C1 segment of cervical spinal cord (tissue), 14 donors: ENCODE measurements at places on chromosomes 11 and 22.

- DNase-seq, result peak; percentile 93
Measured at GRCh38 chr22:46762238-46763050, at the start of gene TBC1D22A. Gene TBC1D22A, plus strand, starts transcription at chr22:46762650. Its CDS starts 137 bp downstream, at chr22:46762787.

- no peak for DNase-seq
Measured at GRCh38 chr11:70574725-70575347, 176.5 kb downstream of the CTTN start.

DNA sequence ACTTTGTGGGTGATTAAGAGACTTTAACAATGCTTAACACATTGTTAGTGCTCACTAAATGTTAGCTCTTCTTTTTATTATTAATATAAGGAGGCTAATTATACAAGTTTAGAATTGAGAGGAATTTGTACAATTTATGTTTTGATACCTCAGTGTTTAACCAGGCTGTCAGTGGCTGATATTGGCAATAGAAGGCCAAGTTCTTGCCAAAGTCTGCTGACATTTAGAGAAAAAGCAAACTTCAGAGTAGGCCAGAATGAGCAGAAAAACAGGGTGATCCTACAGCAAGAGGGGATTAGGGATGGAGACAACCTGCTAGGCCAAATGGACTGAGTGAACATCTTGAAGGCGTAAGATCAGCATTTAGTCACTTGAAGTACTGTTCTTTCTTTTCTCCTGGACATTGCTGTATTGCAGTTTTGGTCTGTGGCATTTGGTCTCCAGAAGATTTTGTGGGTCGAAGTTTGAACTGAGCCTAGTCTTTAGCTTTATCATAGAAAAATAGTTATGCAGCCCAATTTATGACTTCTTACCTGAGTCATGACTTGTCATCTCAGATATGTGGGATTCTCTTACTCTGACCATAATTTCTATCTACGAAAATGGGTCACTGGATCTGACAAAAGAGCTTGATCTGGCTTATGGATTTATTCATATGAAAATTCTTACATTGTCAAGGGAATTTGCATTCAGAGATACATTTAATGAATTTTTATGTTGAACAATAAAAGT is 9.0 kb downstream of the TRIM44 start:
- no peak for DNase-seq

- no peak for DNase-seq
Measured at GRCh38 chr11:132941024-132941646, 591.2 kb downstream of the OPCML start.

DNA sequence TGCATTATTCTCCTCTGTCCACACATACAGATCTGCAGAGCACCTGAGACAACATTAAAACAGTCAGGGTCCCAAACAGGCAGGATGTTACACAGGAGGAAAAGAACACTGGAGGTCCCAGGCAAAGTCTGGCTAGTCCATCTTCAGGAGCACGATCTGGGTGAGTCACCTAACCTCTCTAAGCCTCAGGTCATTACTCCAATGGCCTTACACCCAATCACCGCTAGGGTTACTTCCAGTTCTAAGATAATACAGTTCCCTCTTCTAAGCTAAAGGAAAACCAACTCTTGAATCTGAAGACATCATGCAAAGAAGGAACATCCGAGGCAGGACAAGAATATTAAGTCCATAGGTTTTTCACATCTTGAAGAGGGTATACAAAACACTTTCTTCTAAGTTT is 24.5 kb downstream of the ASCC2 start:
- DNase-seq, result no peak

GRCh38 chr11:40328890-40329614 is 1130.4 kb downstream of the LRRC4C start:
- DNase-seq, result no peak

- DNase-seq, result no peak
Measured at GRCh38 chr11:71440021-71440755, 8.0 kb downstream of the DHCR7 start.

DNA sequence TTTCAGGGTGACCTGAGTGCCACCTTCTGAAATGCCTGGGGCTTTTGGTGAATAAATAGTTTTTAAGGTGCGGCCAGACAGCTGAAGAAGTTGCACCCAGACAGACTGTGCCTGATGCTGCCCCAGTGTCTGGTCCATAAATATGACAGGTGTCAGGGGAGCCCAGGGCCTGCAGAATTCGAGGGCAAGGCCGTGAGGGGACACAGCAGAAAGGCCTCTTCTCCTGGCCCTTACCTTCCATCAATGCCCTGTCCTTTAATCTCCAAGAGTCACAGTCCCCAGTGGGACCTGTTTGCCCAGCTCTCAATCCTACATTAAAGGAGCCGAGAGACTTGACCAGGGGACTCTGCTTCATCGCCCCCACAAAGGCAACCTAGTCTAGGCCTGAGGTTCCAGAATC is 45.7 kb downstream of the NAT10 start:
- DNase-seq, result no peak

- DNase-seq, result peak; percentile 32
Measured at GRCh38 chr11:17978553-17979287, 34.1 kb downstream of the SERGEF start.

GRCh38 chr11:115222218-115222862 is 281.9 kb downstream of the CADM1 start:
- no peak for DNase-seq

- no peak for DNase-seq
Measured at GRCh38 chr11:70585236-70585545, 186.9 kb downstream of the CTTN start.

GRCh38 chr11:76728778-76729177 is 54.4 kb upstream of the TSKU start:
- DNase-seq, result no peak

DNA sequence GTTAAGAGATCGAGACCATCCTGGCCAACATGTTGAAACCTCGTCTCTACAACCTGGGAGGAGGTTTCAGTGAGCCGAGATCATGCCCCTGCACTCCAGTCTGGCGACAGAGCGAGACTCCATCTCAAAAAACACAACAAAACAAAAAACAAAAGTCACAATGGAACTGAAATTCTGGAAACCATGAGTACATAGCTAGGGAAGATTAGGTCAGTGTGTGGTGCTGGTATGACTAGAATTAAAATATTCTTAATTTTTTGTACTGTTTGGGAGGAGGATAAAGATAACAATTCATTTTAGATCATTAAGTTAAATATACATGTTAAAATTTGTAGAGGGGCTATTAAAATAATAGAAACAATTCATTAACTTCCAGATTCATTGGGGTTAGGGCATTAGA is 344.4 kb downstream of the TBC1D22A start:
- DNase-seq, result no peak

- DNase-seq, result no peak
Measured at GRCh38 chr11:43797337-43797736, 83.3 kb upstream of the ALKBH3 start.

DNA sequence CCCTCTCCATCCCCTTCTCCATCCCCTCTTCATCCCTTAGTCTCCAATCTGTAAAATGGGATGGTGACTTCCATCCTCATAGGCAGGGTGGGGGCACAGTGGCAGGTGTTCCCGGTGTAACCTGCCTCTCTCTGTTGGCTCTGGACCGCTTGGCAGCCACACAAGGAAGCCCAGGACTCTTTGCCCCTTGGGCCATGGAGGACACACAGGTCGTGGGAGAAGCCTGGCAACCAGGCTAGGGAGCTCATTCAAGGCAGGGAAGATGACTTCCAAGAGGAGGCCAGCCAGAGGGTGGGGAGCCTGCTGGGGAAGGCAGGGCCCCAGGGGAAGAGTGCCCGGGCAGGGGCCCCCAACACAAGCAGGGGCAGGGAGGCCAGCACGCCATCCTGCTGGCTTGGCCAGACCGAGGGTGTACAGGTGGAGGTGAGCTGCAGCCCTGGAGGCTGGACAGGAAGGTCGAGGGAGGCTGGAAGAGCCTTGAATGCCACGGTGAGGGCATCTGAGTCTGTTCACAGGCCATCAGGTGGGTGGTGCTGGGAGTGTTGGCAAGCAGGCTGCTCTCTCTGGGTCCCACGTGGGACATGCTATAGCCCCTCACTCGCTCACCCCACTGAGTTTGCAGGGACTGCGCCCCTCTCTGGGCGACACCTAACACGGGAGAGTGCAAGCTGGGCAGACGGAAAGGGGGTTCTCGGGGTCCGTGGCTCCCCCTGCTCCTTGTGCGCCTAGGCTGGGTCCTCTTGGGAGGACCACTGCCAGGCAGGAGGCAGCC is 15.5 kb upstream of the CTSD start:
- DNase-seq, result no peak

DNA sequence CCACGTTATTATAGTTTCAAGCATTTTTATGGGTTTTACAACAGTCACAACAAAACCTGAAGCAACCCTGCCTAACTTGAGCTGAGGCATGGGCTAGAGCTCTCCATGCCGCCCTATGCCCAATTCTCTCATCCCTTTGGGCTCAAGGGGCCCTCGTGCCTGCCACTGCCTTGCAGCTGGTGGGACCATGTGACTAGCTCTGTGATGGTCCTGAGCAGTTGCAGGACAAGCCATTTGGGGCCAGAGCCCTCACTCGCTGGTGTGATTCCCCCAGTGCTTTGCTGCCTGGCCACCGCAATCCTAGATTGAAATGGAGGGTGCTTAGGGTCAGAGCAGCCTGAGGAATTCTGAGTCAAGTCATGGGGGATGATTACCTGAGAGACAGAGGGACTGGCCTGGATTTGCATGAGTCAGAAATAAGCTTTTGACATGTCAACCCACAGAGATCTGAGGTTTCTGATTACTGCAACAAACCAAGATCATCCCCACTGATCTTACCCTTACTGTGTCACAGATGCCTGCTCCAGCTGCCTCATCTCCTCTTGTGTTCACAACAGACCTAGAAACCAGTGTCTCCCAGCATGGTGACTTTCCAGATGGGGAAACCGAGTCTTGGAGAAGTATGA is 323.7 kb downstream of the BRD1 start:
- no peak for DNase-seq

DNA sequence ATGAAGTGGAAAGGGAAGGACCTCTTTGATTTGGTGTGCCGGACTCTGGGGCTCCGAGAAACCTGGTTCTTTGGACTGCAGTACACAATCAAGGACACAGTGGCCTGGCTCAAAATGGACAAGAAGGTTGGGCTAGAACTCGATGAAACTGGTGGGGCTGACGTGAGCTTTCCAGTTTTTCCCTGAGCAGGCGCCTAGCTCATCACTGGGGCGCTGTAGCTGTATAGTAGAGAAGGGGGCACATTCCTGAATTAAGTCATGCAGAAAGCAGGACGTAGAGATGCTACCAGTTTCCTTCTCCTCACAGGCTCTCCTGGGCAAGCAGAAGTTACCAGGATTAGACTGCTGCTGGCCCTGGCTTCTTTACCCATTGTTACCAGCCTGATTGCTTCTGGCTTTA is 33.3 kb downstream of the NF2 start:
- no peak for DNase-seq

GRCh38 chr22:46654927-46655595 is 34.9 kb downstream of the GRAMD4 start:
- no peak for DNase-seq

DNA sequence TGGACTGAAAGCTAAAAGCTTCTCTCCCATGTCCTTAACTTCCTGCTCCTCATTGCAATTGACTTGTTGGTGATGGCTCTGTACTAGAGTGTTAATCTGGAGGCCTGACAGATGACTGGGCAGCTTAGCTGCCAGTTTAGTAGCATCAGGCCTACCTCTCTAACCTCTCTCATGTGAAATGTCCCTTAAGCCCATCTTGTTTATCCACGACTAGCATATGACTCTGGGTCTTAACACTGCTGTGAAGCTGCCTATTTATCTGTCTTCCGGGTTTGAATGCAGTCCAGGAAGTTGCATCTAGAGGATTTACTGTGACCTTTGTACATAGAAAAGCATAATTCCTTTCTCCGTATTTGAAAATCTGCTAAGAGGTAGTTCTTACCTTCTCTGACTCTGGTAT is 85.3 kb upstream of the HORMAD2 start:
- no peak for DNase-seq

- no peak for DNase-seq
Measured at GRCh38 chr11:67281552-67282150, 7.5 kb upstream of the ANKRD13D start.

- DNase-seq, result no peak
Measured at GRCh38 chr22:26225207-26225606, 55.9 kb downstream of the SEZ6L start.

DNA sequence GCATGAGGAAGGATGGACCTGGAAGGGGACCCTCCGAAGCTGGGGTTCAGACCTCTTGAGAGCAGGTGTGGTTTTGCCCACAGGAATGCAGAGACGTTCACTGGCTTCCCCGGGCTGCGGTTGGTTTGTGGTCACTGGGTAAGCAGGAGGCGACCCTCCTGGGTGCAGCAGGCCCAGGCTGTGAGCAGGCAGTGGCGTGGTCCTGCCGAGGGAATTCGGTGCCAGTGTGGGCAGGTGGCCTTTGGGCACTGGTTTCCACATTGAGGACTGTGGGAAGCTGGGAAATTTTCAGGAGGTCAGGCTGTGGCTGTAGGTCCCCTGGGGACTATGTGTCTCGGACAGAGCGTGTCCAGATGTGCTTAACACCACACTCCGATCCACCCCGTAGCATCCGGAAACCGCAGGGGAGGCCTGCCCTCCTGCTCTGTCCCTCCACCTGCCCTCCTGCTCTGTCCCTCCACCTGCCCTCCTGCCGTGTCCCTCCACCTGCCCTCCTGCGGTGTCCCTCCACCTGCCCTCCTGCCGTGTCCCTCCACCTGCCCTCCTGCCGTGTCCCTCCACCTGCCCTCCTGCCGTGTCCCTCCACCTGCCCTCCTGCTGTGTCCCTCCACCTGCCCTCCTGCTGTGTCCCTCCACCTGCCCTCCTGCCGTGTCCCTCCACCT is 27.5 kb downstream of the TPCN2 start:
- DNase-seq, result no peak

DNA sequence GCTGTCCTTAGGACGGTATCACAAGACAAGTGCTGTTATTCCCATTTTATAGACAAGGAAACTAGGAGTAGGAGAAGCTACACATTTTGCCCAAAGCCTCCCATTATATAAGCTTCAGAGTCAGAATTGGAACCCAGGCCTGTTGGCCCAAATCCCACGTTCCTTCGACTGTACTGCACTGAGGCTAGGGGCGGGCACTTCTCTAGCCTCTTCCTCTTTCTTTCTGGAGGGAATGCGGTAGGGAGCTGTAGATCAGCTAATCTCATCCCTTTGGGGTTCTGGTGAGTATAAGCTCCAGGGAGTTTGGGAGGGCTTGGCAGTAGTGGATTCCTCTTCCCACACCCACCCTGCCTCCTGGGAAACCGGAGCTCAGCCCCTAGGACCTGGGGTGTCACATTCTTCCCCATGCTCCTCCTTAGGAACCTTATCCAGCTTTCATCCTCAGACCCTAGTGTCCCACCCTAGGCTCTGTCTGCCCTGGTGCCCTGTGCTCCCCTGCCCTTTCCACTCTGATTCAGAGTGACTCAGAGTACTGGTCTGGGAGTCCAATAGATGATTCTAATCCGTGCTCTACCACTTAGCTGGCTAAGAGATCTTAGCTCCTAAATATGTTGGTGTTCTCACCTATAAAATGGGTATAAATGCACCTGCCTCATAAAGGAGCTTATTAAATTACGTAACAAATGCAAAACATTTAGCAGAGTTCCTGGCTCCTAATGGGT is 29.3 kb downstream of the PHLDB1 start:
- no peak for DNase-seq

DNA sequence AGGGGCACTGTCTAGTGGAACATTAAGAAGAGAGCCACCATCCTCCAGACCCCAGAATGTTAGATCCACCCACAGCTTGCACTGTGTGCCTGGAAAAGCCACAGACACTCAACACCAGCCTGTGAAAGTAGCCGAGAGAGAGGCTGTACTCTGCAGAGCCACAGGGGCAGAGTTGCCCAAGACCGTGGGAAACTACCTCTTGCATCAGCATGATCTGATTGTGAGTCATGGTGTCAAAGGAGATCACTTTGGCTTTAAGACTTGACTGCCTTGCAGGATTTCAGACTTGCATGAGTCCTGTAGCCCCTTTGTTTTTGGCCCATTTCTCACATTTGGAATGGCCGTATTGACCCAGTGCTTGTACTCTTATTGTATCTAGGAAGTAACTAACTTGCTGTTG is 115.9 kb upstream of the CCDC179 start:
- no peak for DNase-seq
